ENCODE measurements at places on chromosomes 7 and 10.

- no peak for DNase-seq
Observed at GRCh38 chr10:132107949-132108877, 42.5 kb downstream of the JAKMIP3 start.

- peak; percentile 58 for DNase-seq
Observed at GRCh38 chr10:1043532-1043995, 5.4 kb downstream of the IDI1 start.

DNA sequence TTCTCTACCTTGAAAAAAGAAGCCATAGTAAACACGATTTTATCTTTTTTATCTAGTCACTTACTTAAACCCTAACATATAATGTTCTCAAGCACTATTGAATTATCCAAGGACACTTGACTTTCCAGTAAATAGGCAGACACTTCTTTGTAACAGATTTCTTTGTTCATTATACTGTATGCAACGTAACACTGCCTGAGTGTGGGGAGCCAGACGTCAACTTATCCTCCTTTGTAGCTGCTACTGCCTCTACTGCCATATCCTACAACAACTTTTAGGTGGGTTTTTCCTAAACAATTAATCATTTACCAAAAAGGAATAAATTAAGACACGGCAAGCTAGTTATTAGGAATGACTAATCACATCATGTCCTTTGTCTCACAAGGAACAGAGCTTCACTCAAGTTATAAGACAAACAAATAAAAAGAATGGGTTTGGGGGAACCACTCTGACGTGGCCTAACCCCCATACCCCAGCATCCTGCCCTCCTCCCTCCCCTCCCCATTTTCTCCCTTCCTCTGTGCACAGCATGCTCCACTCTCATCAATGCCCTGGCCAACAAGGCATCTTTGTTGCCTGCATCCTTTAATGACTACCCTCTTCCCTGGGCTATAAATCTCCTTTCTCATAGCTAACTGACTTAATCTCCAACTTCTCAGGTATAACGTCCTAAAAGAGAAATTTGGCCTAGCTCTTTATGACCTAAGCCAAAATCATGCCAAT, 43.3 kb downstream of the DOCK4 start:
- DNase-seq = no peak

- DNase-seq = no peak
Observed at GRCh38 chr10:49743464-49744075, 18.6 kb downstream of the OGDHL start.

- no peak for DNase-seq
Observed at GRCh38 chr7:69638674-69639073, 40.4 kb downstream of the AUTS2 start.

- DNase-seq = no peak
Observed at GRCh38 chr7:14888962-14889361, 13.6 kb downstream of the DGKB start.

DNA sequence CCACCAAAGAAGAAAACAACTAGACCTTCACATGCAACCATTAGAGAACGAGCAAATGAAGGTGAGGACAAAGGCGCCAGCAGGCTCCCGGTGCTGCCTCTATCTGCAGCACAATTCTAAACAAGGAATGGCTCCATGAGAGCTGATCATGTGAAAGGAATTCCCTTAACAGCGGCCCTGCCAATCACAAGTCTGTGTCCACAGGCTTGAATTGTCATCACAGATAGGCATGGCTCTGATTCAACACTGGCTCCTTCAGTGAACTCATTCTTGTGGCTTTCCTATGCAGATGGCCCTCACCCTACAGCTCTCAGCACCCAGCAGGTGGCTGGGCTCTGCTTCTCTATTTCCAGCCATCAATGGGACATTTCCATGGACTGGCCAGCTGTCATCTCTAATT, 36.2 kb downstream of the LAMB1 start:
- no peak for DNase-seq

DNA sequence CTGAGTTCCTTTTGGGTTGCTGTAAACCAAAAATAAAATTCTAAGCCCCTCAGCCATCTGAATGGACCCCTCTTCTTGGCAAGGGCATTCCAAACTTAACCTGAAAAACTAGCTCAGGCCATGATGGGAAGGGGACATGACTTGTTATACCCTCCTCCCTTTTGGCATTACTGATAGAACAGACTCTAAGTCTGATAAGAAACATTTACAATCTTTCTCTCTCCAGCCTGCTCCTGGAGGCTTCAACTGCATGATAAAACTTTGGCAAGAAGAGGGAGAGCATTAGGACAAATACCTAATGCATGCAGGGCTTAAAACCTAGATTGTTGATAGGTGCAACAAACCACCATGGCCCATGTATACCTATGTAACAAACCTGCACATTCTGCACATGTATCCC, 40.9 kb upstream of the ATOH7 start:
- no peak for DNase-seq

- DNase-seq = no peak
Observed at GRCh38 chr7:94400643-94401427, 6.1 kb downstream of the COL1A2 start.

DNA sequence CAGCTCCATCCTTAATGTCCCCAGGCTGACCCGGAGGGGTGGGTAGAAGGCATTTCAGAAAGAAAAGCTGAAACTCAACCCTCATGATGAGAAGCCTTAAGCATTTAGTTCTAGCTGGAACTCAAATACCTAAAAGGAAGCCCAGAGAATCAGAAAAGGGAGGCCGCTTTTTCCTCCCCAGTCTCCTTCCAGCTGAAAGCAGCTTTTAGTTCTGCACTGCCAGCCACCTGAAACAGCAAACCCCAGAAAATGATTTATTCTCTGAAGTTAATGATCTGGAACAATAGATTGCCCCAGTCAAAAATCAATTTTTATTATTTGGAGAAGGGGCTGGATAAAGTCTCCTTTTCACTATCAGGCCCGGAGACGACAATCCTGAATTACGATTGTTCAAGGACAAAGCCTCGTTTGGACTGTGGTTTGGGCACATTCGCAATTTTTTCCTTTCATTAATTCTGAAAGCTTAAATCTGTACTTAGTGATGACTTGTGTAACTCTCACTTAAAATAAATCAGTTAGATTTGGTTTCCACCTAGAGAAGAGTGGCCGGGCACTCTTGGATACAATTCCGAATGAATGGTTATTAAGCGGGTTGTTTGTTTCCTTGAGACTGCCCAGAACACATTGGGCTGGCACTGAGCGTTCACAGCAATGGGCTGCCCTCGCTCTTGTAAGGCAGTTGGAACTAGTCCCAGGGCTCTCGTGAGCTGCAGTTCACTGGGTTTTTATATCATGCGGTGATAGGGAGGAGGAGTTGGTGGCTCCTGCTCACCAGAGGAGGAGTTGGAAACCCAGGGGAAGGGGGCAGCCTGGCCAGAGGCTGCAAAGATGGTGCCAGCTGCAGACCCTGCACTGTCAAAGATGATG, 262.2 kb downstream of the CCSER2 start:
- DNase-seq = no peak

- no peak for DNase-seq
Observed at GRCh38 chr7:81710751-81711150, 59.1 kb downstream of the HGF start.

DNA sequence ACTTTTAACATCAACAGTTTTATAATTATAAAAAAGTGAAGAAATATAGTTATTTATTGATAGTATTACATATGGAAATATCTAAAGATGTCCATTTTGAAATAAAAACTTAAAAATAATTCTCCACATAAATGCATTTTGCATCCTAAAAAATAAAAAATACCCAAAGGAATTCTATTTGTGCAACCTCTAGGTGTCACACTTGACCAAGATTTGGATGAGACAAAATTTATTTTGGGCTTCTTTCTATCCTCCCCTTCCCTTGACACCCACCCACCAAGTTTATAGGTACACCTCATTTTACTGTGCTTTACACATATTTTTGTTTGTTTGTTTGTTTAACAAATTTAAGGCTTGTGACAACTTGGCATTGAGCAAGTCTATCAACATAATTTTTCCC, 3.3 kb upstream of the THSD7A start:
- DNase-seq = no peak

DNA sequence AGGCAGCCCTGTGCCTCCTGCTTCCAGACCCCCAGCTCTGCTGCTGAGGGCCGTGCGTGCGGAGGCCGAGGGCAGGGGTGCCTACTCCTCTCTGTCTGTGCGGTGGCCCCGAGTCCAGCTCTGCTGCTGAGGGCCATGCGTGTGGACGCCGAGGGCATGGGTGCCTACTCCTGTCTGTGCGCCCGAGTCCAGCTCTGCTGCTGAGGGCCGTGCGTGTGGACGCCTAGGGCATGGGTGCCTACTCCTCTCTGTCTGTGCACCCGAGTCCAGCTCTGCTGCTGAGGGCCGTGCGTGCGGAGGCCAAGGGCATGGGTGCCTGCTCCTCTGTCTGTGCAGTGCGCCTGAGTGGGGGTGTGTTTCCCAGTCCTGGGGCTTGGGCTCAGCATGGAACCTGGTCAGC, 142.7 kb downstream of the ZMYND11 start:
- no peak for DNase-seq

DNA sequence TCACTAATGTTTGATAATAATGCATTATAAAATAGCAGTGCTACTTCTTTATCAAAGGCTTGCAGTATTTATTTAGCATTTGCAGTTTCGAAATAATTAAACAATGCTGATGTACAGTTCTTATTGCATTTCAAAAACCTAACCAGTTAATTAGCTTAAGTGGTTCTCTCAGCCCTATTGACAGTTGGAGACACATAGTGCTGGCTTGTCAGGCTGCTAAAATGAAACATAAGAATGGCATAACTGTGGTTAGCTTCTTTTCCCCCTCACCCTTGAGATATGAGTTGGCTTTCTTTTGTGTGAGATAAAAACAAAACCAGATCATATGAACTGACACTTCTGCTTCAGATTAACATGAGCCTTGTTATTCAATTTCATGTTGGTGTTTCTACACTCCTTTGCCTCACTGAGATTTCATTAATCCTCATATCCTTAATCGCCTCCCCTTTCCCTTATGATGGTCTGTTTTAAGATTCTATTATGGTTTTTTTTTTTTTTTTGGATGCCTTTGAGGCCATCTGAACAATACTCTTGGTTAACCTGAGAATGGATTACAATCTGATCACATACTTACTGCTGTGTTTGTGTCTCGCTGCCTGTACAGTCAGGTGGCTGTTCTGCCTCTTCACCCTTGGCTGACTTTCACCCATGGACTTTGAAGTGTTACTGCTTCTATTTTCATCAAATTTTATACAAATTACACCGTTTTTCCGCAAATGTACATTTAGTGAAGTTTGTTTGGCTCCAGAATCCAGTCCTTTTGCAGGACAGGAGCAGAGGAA, 108.0 kb downstream of the SDK1 start:
- DNase-seq = no peak

DNA sequence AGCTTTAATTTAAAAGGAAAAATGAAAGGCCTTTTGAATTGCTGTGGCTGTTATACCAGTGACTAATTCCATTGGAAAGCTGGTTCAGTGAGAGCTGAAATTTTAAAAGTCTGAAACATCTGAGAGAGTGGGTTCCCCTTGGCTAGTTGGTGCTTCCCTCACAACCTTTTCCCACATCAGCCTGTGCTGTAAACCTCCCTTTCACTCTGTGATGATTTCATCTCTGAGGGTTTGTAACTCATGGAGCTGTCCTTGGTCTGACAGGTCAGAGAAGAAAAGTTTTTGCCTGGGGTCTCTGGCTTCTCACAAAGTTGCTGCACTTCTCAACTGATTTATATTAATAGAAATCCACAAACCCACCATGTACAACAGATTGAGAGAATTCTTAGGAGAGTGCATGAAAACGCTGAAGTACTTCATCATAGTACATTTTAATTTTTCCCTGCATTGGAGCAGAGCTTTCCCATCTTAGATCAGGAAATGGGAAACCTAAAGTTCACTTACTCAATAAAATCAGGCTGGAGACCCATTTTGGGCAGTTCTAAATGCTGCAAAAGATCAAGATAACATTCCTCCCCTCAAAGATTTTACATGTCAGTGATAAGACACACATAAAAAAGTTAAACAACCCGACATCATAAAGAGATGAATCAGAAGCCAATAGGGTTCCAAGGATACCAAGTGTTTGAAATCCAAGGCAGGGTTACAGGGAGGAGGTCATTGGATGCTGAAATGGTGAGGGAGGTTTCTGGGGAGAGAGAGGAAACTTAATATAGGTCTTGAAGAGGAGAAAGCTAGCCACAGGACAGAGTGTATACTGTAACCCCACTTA, 157.0 kb upstream of the MKLN1 start:
- DNase-seq = no peak

DNA sequence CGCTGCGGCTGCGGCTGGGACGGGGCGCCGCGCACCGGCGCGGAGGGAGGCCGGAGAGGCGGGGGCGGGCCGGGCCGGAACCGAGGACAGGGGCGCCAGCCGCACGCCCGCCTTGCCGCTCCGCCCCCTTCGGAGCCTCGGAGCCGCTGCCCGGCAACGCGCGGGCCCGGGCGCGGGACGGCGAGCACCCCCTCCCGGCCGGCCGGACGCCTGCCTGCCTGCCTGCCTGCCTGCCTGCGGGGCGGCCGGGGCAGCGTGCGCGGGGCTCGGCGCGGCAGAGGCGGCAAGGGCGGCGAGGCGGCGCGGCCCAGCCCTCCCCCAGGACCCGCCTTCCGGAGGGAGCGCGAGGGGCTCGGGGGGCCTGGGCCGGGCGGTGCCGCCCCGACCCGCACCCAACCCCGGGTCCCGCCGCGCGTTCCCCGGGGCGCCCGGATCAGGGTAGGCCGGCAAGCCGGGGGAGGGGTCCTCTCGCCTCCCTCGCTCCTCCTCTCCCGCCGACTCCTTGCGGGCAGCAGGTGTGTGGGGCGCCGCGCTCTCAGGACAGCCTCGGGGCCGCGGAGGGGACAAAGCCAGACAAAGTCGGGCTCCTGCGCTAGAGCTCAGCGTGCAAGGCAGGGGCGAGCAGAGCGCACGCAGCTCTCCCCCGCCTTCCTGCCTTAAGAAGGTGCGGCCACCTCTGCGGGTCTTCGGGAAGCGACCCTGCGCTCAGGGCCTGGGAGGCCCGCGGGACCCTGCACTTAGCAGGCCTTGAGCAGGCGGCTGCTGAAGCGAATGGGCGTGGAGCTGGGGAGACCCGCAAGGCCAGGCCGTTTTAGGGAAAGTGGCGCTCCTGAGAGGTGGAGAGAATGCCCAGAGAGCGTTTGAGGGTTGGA, at the start of gene KIAA1549:
KIAA1549 (minus strand) TSS at position 58 of the 872 bp plus-strand sequence. CDS start 120 bp downstream, outside the sequence.
- DNase-seq = peak; percentile 67

GRCh38 chr10:117450940-117451339, 75.7 kb upstream of the PDZD8 start:
- DNase-seq = no peak

- DNase-seq = no peak
Observed at GRCh38 chr10:72316748-72317435, 37.8 kb downstream of the DNAJB12 start.

- no peak for DNase-seq
Observed at GRCh38 chr10:100750291-100751210, 5.2 kb downstream of the PAX2 start.
